ENCODE measurements at places on chromosomes 16 and 17.

- no peak for DNase-seq
These were observed 4.3 kb downstream of the TMC6 start for GRCh38 chr17:78124081-78124835.

- no peak for DNase-seq
These were observed 36.4 kb downstream of the EFCAB5 start for GRCh38 chr17:29977836-29978235.

GRCh38 chr17:77548967-77549366 is 408.2 kb downstream of the SEC14L1 start:
- DNase-seq, result no peak

DNA sequence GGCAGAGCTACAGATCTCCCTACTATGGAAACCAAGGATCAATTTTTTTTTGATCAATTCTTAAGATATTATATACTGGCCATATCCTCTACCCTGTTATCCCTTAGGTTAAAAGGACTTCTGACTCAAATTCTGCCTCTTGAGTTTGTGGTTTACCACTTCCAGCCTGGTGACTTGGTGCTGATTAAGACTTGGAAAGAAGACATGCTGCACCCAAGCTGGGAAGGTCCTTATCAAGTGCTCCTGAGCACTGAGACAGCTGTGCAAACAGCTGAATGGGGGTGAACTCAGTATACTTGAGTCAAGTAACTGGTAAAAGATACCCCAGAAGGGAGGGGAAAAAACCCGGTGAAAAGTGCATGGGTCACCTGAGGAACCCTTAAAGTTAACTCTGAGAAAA is 20.5 kb upstream of the SPACA3 start:
- DNase-seq, result no peak

- no peak for DNase-seq
These were observed 117.2 kb downstream of the GOSR1 start for GRCh38 chr17:30594223-30594952.

- DNase-seq, result no peak
These were observed 9.0 kb downstream of the SMYD4 start for GRCh38 chr17:1820528-1821252.

GRCh38 chr17:34306466-34306865 is 12.8 kb upstream of the CCL8 start:
- DNase-seq, result no peak

- no peak for DNase-seq
These were observed 7.7 kb downstream of the STAT5A start for GRCh38 chr17:42296012-42296411.

- no peak for DNase-seq
These were observed 12.9 kb upstream of the ELAC2 start for GRCh38 chr17:13030459-13031300.

DNA sequence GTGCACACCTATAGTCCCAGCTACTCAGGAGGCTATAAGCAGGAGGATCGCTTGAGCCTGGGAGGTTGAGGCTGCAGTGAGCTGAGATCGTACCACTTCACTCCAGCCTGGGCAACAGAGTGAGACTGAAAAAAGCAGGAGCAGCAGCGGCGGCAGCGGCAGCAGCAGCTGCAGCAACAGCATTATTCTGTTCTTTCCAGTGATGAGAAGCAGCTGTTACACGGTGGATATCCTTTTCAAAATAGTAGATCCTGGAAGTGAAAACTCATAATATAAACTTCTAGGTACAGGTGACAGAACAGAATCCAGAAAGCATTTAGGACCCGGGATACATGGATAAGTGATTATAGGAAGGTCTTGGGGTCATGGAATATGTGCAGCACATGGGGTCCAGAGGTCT is 17.8 kb upstream of the HNF1B start:
- DNase-seq, result no peak

GRCh38 chr16:4675864-4676786 is 17.2 kb upstream of the NUDT16L1 start:
- DNase-seq, result peak; percentile 29

DNA sequence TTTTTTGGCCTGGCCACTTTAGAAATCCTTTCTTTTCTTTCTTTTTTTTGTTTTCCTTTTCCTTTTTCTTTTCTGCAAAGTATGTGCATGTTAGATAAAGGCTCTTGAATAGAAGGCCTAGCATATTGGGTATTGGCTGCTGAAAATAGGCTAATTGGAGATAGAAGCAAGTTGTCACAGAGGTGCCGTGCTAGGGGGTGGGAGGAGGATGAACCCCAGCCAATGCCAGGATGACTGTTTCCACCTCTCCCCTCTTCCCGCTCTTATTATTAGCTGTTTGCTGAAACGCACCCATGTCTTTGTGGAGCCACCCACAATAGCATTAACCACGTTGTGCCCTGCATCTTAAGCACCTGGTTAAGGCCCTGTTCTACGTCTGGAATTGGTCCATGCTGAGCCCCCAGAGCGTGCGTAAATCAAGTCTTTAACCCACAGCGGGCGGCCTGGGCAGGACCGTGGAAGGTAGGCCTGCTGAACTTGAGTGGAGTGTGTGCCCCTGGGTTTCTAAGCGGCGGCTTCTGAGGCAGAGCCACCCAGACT is 123.6 kb downstream of the MSI2 start:
- no peak for DNase-seq

DNA sequence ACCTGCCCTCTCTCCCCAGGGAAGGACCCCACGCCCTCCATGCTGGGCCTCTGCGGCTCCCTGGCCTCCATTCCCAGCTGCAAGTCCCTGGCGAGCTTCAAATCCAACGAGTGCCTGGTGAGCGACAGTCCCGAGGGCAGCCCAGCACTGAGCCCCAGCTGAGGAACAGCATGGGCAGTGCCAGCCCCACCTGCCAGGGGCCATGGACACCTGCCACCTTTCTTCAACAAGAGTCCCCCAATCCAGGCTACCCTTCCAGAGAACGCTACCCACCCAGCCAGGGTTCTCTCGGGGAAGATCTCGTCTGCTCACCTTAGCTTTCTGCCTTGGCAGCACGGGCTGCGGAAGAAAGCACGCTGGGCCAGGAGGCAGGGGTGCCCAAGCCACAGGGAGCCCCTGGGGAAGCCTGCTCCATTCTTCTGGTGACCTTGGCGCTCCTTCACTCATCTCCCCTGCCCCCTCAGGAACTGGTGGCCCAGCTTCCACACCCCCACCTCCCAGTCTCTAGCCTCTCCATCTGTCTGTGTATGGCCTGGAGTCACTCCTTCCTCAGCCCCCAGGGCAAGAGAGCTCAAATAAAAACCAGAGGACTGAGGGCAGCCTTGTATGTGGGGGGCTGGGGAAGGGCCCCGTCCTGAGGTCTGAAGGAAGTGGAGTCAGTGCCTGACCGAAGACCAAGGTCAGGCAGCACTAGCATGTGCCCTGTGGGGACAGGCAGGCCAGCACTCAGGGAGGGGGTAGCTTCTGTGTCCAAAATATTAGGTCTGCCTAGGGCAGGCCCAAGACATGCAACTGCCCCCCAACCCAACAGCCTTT is 6.3 kb downstream of the SLC25A39 start:
- no peak for DNase-seq

GRCh38 chr17:55988861-55989260 is 164.4 kb upstream of the ANKFN1 start:
- no peak for DNase-seq

DNA sequence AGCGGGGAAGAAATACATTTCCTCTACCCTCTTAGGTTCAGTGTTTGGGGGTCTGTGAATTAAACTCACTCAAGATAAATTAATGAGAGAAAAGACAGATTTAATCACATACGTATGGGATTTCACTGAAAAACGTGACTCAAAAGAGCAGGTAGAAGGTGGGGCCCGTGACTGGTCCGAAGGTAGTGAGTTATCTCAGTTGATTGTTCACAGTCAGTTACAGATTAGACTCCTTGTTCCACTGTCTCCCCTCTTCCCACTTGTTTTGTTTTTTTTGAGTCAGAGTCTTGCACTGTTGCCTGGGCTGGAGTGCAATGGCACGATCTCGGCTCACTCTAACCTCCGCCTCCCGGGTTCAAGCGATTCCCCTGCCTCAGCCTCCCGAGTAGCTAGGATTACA is 301.2 kb downstream of the SEC14L1 start:
- no peak for DNase-seq

DNA sequence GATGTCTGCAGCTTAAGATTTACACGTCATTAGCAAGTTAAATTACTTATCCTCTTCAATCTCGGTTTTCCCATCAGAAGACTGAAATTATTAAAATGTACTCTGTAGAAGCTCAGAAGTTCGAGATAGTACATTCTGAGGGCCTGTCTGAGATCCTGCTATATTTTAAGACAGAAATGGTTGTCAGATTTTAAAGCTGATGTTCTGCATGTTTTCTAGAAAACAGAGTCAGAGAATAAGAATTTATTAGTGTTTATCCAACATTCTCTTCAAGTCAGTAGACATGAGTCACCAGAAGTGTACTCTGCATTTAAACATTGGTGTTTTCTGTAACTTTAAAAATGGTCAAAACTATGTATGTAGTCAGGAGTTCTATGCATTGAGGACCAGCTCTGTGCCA is 155.2 kb upstream of the MYOCD start:
- no peak for DNase-seq

- no peak for DNase-seq
These were observed 15.7 kb downstream of the ETV4 start for GRCh38 chr17:43530288-43531081.

- DNase-seq, result no peak
These were observed 7.8 kb upstream of the AHSP start for GRCh38 chr16:31519759-31520431.

DNA sequence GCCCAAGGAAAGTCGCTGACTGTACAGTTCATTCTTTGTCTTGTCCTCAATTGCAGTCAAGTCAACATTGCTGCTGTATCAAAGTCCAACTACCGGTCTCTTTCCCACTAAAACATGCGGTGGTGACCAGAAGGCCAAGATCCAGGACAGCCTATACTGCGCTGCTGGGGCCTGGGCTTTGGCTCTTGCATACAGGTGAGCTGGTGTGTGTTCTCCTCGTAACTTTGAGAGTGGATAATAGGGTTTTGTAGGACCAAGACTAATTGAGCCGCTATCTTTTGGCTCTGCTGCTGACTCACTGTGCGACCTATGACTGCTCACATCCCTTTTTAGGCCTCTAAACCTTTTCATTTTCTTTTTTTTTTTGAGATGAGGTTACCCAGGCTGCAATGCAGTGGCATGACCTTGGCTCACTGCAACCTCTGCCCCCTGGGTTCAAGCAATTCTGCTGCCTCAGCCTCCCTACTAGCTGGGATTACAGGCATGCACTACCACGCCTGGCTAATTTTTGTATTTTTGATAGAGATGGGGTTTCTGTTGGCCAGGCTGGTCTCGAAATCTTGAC is 38.7 kb downstream of the PHKB start:
- DNase-seq, result no peak

DNA sequence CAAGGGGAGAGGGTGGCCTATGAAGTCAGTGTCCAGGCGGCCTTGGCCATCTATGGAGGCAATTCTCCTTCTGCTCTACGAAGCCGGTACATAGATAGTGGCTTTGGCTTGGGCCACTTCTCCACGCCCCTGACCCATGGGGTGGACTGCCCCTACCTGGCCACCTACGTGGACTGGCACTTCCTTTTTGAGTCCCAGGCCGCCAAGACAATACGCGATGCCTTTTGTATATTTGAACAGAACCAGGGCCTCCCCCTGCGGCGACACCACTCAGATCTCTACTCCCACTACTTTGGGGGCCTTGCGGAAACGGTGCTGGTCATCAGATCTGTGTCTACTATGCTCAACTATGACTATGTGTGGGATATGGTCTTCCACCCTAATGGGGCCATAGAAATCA is 17.3 kb downstream of the AOC3 start:
- no peak for DNase-seq

GRCh38 chr17:68710035-68710780 is 109.0 kb upstream of the FAM20A start:
- DNase-seq, result no peak

DNA sequence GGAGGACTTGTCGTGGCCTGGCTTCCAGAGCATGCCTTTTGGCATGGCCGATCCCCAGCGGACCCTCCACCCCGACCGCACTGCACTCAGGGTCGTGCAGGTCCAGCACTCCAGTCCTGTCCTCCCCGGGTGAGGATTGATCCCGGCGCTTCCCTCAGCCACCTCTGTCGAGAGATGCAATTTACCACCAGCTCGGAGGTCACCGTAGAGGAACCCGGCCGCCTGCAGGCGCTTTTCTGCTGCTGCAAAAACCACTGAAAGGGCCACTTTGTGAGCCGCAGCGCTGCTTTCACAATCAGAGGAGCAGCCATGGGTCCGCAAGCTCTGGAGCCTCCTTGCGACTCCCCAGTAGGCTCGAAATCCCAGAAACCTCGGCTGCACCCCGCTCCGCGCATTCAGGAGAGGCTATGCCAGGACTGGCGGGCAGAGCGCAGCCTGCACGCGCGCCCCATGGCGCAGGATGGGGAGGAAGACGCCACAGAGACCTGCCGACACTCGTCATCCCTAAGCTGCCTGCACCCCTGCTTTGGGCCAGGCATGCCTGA is 134.2 kb downstream of the HS3ST2 start:
- no peak for DNase-seq

DNA sequence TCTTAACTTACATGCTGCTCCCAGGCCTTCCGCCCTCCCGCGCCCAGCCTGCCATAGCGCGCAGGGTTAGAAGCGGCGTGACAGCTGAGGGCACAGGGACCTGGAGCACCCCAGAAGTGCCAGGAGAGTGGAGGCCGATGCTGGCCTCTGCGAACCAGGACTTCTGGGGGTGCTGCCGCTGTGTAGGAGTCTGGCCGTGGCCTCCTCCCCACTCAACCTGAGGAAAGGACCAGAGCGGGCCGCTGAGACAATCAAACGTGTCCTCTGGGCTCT is 1.9 kb upstream of the TMEM204 start:
- no peak for DNase-seq

DNA sequence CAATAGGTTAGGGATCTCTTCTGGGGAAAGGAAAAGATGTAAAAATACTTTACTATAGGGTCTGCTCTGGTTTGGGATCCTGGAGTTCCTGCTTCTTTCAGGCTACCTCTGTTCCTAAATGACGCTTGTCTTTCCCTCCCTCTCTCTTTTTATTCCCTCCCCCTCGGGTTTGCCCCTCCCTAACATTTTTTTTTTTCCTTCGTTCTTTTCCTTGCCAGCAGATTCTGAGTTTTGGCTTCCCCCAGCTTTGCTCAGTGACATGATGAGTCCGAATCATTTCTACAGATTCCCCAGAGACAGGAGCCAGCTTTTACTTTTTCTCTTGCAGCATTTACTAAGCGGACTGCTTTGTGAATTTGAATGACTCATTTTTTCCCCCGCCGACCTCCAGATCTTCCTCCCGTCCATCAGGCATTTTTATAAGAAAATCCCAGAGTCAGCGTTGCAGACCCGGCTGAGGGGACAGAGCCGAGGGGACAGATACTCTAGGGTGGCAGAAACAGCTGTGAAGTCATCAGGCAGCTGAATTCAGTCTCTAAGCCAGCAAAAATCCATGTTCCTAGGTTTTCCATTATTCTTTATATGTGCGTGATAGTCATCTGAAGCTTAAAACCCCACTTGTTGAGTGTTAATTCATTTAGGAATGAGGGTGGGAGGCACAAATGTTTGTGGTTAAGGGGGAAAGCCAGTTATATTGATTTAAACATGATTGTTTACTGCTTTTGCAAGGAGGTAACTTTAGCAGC is at the start of gene TMEM100:
Gene TMEM100, minus strand, starts transcription at position 123 of the 746 bp plus-strand sequence. CDS start 1,794 bp downstream, outside the sequence.
- no peak for DNase-seq

GRCh38 chr17:9098242-9098825 is 77.0 kb downstream of the NTN1 start:
- no peak for DNase-seq
